ENCODE measurements at places on chromosomes 12 and 14.
A peak's percentile ranks its signal among the peaks of the same experiment; 100 is the strongest.

GRCh38 chr14:55845963-55846825 is 266.2 kb downstream of the KTN1 start:
- peak; percentile 99 for DNase-seq

GRCh38 chr12:88615490-88615889 is 35.2 kb upstream of the KITLG start:
- no peak for DNase-seq

GRCh38 chr14:56324856-56325699 is 206.9 kb downstream of the PELI2 start:
- no peak for DNase-seq

DNA sequence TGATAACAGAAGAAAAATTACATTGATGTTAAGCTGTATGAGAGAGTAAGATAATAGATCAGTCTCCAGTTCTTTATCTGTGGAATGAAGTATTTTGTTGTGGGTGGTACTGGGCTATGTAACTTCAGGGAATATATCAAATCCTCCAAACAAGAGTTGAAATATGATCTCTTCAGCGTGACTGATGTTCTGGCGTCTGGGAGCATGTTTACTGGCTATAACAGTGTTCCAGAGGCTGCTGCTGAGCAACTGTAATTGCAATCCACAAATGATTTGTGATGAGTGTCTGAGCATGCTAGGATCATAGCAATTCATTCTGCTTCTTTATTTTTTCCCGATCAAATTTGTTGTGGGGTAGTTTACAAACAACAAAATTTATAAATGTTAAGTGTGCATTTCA is 18.6 kb upstream of the CCDC198 start:
- no peak for DNase-seq

DNA sequence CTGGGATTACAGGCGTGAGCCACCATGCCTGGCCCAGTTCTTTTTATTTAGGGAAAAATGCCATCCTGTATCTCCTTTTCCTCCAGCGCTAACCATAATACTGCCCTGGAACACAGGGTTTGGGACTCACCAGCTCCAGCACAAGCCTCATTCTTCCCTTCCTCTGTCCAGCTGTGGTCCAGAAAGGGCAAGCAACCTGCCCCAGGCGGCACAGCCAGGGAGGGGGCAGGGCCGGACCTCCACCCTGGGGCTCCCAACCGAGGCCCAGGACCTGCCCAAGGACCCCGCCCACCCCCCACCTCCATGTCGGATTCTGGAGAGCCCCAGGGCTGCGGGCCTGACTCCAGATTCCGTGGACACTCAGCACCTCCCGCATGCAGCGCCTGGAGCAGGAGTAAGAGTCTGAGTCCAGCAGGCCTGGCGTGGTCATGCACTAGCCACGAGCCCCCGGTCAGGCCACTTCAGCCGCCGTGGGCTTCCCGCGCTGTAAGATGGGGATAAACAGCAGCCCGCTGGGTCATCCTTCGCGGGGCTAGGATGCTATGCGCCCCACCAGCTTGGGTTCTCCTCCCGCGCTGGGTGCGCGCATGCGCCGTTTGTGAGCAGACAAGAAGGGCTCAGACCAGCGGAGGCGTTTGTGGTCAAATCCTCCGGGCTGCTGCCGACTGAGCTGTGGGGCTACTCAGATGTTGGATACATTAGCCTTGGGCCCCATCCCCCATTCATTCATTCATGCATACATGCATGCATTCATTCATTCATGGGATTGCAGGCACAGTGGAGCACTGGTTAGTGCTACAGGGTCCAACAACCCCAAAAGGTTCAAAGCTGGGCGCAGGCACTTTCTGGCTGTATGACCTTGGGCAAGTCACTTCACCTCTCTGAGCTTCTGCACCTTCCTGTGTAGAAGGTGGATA is 16.3 kb downstream of the TMEM119 start:
- no peak for DNase-seq

- DNase-seq: peak; percentile 88
These were observed 35.3 kb downstream of the VWF start for GRCh38 chr12:6088921-6089747.

GRCh38 chr14:78319406-78319805 is 149.2 kb downstream of the NRXN3 start:
- no peak for DNase-seq

- no peak for DNase-seq
These were observed 20.1 kb upstream of the PPFIA2 start for GRCh38 chr12:81779216-81779615.

GRCh38 chr12:84982888-84983287 is 53.2 kb downstream of the TSPAN19 start:
- DNase-seq: no peak

GRCh38 chr14:29803045-29803444 is 124.6 kb downstream of the PRKD1 start:
- DNase-seq: no peak

- no peak for DNase-seq
These were observed 5.3 kb downstream of the A2ML1 start for GRCh38 chr12:8827551-8828256.

DNA sequence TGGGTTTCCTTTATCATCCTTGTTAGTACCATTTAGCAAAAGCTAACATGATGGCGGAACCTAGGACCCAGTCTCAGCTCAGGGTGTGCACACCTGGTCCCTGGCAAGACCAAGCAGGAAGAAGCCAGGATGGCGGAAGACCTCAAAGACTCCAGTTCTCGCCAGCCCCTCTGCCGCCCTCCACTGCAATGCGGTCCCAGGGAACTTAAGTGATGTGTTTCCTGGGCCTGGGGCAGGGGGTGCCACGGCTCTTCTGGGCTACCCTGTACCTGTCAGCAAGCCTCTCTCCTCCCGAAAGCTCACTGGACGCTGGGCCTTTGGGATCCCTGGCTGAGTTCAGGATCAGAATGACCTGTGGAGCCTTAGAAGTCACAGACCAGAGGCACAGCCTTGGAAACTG is 71.3 kb downstream of the FBXL14 start:
- no peak for DNase-seq

DNA sequence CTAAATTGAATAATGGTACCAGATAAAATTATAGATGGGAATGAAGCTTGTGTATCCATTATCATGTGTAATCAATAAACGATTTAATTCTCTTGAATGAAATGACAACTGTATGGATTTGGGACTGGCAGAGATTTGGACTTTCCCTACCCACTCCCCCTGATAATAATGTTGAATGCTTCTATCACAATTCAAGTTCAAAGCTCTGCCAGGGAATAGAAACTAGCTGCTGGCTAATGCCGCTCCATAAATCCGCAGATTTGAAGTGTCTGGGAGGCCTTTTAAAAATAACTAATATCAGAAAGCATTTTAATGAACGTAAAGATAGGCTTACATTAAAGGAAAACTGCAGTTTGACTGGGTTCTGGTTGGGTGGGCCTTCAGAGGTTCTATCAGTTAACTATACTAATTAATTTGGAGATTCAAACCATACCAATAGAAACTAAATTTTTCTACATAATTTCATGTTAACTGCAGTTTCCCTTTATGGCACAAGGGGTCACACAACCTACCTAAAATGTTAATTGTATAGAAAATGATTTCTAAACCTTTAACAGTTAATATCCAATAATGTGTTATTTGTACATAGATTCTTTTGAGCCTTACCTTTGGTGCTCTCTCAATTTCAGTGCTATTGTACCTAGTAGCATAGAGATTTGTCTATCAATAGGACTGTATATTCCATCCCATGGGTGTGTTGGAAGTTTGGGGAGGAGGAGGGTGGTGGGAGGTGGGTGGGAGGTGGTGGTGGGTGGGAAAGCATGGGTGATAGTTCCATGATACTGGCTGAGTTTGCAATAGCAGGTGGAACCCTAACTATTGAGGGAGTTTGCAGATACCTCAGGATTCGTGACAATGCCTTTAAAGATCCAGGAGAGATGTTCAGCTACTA is 4.9 kb downstream of the HNRNPA1 start:
- no peak for DNase-seq

All from SW480 (cell line).